ENCODE measurements at places on chromosomes 2 and 18.

DNA sequence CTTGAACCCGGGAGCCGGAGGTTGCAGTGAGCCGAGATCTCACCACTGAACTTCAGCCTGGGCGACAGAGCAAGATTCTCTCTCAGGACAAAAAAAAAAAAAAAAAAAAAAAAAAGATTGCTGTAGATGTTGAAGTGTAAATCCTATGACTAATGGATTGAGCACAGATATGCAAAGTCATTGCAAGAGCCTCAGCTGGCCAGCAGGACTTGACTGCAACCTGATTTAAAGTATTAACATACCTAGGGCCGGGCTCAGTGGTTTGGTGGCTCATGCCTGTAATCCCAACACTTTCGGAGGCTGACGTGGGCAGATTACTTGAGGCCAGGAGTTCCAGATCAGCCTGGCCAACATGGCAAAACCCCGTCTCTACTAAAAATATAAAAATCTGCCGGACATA, 103.4 kb upstream of the MSH2 start:
- DNase-seq, result peak; percentile 72

GRCh38 chr2:30361751-30362394, 85.2 kb upstream of the LCLAT1 start:
- DNase-seq, result no peak

- no peak for DNase-seq
These were observed 26.2 kb downstream of the KLF7 start for GRCh38 chr2:207139552-207139951.

DNA sequence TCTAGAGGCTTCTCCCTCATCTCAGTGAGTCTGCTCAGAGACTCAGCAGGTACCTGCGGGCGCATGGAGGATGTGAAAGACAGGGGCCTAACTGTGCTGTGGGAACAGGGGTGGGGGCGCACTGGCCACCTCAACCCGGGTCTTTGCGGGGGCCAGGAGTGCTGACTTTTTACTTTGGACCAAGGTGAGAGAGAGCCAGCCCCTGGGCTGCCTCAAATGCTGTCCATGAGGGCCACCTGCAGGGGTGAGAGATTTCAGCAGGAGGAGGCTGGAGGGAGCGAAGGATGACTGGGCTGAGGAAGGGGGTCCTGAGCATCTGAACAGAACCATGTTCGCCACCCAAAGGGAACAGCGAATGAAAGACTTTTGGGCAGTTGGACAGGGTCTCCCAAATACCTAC, 129.4 kb downstream of the TNS1 start:
- DNase-seq, result no peak

DNA sequence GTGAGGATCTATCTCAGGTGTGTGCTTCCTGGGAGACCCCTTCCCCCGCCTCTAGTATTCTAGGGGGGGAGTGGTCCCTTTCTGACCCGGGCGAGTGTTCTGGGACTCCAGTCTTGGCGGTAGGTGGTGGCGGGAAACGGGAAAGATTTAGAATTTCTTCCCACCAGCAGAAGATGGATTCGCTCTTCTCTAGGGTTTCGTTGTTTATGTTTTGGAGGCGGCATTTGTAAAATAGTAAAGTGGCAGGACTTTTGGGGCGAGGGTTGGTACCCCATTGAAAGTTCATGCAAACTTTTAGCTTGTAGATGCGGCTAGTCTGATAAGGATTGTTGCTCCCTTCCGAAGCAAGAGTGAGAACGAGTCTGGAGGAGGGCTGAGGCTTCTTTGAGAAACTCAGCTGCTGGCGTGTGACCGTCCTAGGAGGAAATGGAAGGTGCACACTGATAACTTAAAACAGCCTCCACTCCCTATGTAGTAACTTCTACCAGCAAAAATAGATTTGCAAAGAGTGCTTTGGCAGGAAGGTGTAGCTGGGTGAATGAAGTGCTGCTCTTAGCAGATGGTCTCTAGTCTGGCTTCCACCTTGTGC, 412 bp downstream of the GPD2 start:
- DNase-seq, result no peak

GRCh38 chr2:101986804-101987740, 4.7 kb upstream of the IL1R2 start:
- DNase-seq, result no peak

- DNase-seq, result no peak
These were observed 33.3 kb upstream of the TTC27 start for GRCh38 chr2:32594573-32594972.

DNA sequence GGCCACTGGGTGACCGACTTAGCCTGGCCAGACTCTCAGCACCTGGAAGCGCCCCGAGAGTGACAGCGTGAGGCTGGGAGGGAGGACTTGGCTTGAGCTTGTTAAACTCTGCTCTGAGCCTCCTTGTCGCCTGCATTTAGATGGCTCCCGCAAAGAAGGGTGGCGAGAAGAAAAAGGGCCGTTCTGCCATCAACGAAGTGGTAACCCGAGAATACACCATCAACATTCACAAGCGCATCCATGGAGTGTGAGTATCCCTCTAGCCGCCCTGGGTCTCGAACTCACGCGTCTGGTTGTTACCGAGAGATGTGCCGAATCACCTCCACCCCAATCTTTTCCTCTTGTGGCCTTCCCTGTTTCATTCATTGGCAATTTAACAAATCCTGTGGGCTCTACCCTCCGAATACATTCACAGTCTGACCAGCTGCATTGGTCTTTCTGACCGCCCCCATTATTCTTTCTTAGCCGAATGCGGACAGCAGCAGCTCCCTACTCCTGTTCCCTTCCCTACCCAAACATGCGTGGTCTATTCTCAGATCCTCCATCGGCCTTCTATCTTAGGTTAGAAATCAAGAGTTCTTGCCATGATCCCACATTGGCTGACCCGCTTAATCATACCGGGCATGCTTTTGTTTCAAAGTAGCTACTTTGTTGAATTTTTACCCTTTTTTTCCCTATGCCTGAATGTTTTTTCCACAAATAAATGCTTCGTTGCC, 631 bp downstream of the RPL31 start:
- no peak for DNase-seq

GRCh38 chr2:44731505-44731904, 210.0 kb upstream of the SIX3 start:
- DNase-seq, result no peak

- no peak for DNase-seq
These were observed 48.2 kb downstream of the SLC66A3 start for GRCh38 chr2:11203480-11203879.

GRCh38 chr2:163175294-163175693, 336.7 kb upstream of the KCNH7 start:
- no peak for DNase-seq

DNA sequence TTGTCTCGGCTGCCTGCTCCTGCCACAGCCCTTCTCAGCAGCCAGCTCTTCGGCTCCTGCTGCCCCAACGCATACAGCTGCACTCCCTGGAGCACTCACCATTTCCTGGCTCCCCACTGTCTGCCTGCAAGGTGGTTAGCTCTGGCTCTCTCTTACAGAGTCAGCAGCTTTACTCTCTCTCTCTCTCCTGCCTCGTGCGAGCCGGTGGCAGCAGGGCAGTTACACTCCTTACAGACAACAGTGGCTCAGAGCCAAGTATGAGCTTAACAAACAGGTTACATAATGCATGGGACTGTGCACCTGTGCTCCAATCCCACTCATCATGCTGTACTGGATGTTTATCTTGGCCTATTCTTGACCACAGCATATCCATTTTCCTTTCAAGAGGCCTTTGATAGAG, 47.4 kb upstream of the DNAJC10 start:
- no peak for DNase-seq

DNA sequence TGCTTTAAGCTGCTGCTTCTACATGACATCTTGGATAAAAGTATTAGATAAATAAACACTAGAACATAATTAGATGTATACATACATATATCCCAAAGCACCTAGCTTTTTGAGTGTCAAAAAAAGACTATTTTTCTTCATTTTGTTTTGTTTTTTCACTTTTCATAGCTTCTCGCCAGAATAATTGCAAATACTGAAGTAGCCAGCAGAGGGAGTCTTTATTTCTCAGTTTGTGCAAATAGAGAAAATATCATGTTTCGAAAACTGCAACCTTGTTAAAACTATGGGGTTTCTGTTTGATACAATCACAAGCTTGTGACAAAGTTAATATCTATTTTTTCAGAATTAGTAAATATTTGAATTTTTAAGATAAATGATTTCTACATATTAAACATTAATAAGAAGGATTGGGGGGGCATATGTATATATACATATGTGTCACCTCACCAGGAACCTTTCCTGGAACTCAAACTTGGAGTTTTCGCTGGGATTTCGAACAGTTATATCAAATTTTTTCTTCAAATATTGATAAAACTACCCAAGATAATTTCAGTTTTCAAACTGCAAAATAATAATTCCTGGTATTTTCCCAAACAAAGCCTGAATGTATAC, 61.0 kb downstream of the GRB14 start:
- peak; percentile 23 for DNase-seq

- DNase-seq, result no peak
These were observed 24.2 kb upstream of the TANK start for GRCh38 chr2:161135951-161136593.

- DNase-seq, result no peak
These were observed 404.9 kb upstream of the SYT4 start for GRCh38 chr18:43682196-43682595.

- peak; percentile 2 for DNase-seq
These were observed 1.8 kb downstream of the REL start for GRCh38 chr2:60882971-60883753.

GRCh38 chr18:70377317-70377799, 88.5 kb downstream of the SOCS6 start:
- no peak for DNase-seq

GRCh38 chr2:58973811-58974281, 732.7 kb upstream of the FANCL start:
- DNase-seq, result no peak

- no peak for DNase-seq
These were observed 632.0 kb upstream of the PIK3C3 start for GRCh38 chr18:41323044-41323443.

GRCh38 chr2:208175840-208176153, 12.4 kb upstream of the CRYGA start:
- no peak for DNase-seq

DNA sequence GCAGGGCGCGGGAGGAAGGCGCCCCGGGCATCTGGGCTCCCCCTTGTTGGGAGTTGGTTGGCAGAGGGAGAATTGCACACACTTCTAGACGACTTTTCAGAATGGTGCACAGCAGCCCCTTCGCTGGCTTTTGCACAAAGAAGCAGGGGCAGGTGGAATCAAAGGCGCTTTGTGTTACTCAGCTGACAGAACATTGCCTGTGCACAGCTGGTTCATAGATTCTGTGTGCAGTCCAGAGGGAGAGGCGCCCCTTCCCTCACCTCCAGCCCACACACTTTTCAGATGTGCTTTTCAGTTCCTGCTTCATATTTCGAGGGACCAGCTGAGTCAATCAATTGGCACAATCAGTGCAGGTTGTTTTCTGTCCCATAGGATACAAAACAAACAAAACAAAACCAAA, 348.4 kb upstream of the RAB12 start:
- no peak for DNase-seq

GRCh38 chr2:204116159-204116792, 179.7 kb downstream of the ICOS start:
- DNase-seq, result no peak

- DNase-seq, result peak; percentile 60
These were observed 665 bp downstream of the MCM6 start for GRCh38 chr2:135875491-135876065.

DNA sequence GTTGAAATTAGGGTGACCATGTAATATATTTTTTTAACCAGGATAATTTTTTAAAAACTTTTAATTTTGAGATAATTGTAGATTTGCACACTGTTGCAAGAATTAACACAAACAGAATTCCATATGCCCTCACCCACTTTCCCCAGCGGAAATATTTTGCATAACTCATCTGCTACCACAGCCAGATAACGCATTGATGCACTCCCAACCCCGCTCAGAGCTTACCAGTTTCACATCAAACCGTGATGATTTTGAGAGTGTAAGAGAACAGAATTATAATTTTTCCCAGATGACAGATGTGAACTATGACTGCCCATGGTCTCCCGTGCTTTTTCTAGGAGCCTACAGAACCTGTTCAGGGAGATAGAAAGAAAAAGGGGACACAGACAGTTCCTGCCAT, 35.2 kb upstream of the LDLRAD4 start:
- no peak for DNase-seq

- no peak for DNase-seq
These were observed 2.1 kb upstream of the SMAD2 start for GRCh38 chr18:47932603-47933002.

DNA sequence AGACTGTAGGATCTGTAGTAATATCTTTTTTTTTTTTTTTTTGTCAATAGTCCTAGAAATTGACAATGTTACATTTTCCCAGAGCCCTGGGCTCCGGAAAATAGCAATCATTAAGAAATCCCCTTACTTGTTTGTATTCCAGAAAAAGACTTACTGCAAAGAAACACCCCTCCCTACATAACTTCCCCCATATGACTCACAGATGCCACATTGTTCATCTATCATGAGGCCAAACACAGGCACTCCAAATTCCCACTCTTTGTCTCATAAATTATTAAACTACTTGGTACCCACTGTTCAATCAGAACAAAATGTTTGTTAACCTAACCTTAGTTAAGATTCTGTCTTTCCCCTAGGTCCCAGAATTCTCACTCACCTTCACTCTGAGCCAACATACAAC, 53.5 kb downstream of the TEX51 start:
- no peak for DNase-seq

DNA sequence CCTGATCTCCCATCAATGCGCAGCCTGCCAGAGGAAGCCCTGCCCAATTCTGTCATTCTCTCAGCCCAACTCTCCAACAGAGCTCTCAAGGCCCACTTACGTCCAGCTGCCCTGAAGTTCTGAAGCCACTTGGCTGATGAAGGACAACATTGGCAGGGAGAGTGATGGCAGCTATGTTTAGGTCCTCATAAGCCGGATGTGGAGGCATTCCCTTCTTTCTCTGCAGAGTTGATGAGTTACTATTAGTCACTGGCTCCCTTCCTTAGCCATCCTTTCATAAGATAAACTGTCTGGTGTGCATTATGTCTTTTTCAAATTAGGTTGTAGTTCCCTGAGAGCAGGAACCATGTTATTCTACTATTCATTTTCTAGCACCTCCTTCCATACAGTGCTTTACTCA, 22.5 kb upstream of the TACR1 start:
- peak; percentile 43 for DNase-seq

GRCh38 chr2:214077727-214078126, 333.1 kb upstream of the VWC2L start:
- no peak for DNase-seq

GRCh38 chr2:185522472-185522871, 216.1 kb upstream of the FSIP2 start:
- no peak for DNase-seq

GRCh38 chr2:118945881-118946280, 3.9 kb downstream of the MARCO start:
- DNase-seq, result no peak

GRCh38 chr2:141582213-141582612, 548.6 kb downstream of the LRP1B start:
- DNase-seq, result no peak
